ENCODE measurements at places on chromosomes 7 and 10.

- DNase-seq = no peak
These were observed 32.5 kb upstream of the VWDE start for GRCh38 chr7:12436126-12436525.

- DNase-seq = no peak
These were observed 146.9 kb upstream of the ANK3 start for GRCh38 chr10:60536529-60537114.

GRCh38 chr10:104049504-104050250 lies 36.0 kb downstream of the COL17A1 start:
- no peak for DNase-seq

DNA sequence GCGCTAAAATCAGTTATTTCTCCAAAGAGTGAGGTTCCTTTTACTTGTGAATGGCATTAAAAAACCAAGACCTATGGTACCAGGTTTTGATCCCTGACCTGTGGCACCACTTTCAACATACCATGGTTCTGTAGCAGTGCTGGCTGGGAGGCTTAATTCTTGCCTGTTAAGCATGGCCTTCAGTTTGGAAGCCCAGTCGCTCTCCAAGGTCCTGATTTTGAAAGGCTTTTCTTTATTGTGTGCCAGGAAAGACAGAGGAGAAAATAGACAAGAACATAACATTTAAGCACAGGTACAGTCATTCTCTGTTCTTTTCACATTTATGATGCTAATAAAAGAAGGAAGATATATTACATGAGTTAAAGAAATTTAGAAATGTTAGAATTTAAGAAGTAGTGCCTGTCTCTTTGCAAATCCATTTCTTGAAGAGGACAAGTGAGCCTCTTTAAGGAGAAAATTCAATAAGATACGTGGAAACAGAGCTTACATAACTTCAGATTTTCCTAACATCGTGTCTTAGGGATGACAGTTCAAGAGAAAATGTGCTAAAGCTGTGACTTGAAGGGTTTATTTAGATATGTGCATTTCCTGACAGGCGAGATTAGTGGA lies 357.6 kb downstream of the DPP6 start:
- DNase-seq = no peak

GRCh38 chr7:88104732-88105131 lies 115.1 kb downstream of the SRI start:
- no peak for DNase-seq

DNA sequence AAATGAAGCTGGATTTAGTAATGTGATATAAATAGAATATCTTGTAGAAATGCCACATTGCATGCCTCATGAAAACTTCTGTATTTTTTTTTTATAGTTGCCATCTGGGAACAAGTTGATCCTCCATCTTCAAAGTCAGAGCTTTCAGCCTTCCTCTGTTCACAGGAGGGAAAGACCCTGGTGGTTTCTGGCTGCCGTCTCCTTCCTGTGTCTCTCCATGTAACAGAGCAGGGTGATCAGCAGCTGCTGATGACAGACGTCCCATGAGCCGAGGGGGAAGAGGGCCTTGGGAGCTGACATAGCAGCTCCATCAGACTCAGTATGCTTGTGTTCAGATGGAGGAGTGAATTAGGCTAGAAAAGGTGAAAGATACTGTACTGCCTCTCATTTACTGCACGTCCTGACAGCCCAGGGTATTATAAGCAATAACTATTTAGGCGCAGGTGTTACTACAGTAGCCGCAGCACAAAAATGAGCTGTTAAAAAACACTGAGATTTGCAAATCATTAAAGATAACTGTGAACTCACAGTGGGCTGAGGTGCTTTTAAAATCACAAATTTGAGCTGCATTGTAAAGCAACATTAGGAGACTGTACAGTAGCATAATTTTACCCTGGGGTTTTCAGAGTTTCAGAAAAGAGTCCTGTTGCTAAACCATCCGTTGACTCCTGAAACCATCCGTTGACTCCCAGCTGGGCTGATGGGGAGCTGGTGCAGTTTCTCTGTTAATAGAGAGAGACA lies 103.3 kb downstream of the CFAP58 start:
- DNase-seq = no peak

DNA sequence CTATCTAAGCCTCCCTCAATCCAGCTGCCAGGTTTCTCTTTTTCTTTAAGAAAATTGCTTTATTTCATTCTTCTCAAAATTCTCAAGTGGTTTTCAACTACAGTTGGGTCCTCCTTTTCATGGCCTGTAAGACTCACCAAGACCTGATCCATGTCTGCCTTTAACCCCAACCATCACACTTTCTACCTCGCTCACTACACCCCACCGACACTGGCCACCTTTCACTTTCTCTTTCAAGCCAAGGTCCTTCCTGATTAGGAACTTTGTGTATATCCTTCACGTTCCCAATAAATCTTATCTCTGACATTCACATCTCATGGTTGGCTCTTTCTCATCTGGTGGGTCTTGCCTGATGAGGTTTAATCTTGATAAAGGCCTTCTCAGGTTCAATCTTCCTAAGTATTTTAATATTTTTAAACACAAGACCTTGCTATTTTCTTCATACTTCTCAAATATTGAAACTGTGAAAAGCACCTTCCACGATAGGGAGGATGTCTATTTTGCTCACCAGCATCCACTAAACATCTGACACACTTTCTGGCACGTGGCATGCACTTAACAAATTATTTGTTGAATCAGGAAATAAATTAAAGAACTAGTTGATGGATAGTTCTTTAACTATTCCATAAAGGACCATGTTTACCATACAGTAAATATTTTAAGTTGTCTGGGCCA lies 624.8 kb downstream of the GRID1 start:
- DNase-seq = peak; percentile 14

DNA sequence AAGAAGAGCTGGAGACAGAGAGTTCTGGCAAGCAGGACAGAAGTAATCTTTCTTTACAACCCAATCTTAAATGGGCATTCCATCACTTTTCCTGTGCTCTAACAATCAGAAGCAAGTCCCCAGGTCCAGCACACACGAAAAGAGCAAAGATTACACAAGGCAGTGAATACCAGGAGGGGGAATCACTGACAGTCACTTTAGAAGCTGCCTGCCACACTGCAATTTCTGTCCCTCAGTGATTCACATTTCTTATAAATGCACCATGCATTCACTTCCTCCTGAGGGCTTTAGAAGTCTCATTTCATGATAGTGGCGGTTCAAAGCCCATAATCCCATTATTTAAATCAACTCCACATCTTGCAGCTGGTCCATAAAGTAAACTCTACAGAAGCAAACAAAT lies 362.5 kb downstream of the POM121L12 start:
- DNase-seq = no peak

GRCh38 chr10:71229726-71230655 lies 17.6 kb downstream of the UNC5B start:
- no peak for DNase-seq

DNA sequence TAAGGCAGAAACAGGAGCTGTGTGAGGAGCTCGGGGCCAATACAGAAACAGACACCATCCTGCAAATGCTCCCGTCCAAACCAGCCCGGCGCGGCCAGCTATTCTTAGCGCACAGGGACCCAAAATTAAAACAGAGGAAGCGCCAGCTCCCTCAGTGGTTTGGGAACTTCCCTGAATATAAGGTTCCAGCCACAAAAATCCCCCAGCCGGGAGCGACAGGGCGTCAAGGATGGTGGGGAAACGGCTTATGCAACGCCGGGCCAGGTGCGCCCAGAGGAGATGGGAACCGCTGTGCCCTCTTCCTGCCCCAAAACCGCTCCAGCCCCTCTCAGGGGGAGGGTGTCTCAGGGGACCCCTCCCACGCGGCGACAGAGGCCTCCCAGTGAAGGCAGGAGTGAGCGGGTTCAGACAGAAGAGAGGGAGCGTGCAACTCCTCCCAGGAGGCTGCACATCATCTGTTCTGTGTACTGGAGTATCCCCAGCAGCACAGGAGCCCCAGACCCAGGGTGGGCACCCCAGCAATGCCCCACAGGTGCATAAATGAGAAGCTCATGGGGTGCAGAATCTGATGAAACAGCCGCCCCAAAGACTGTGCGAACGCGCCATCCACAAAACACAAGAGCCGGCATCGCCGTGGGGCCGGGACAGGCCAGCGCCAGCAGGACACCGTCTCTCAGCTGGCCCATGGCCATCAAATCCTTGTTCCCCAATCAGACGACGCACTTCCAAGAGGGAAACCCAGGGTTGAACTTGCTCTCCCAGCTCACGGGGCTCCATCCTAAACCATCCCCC lies 73.9 kb upstream of the PDGFA start:
- DNase-seq = peak; percentile 75

GRCh38 chr7:42233171-42233570 lies 3.8 kb downstream of the GLI3 start:
- DNase-seq = no peak

GRCh38 chr10:21011433-21012018 lies 114.4 kb upstream of the NEBL start:
- no peak for DNase-seq

- DNase-seq = no peak
These were observed 1.4 kb downstream of the MRPS33 start for GRCh38 chr7:141013345-141013715.

GRCh38 chr10:3065622-3066021 lies 1.7 kb upstream of the PFKP start:
- DNase-seq = no peak

DNA sequence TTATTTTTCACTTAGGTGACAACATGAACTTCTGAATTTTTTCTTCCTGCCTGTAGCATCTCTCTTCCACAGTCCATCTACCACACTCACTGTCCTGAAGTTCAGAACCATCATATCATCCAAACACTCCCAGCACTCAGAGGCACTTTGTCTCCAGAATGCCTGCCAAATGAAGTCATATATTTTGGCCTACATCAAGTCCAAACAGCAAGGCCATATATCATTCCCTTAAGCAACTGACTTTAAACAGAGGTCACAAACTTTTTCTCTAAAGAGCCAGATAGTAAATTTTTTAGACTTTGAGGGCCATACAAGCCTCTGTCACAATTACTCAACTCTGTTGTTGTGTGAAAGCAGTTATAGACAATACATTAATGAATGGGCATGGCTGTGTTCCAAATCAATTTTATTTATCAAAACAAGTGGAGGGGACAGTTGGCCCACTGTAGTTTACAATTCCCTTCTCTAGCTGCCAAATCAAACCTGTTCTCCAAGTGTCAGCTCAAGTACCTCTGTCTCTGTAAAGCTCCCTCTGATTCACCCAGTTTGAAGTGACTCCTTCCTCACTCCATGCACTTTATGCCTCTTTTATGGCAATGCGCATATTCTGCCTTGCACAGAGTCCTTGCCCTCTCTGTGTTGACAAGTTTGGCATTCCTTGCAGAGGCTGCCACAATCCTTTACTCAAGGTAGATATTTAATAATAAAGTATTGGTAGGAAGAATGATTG lies 305.7 kb downstream of the FZD1 start:
- no peak for DNase-seq

GRCh38 chr10:71966046-71967004 lies 2.1 kb downstream of the CHST3 start:
- no peak for DNase-seq

- DNase-seq = no peak
These were observed 1076.7 kb upstream of the SORCS1 start for GRCh38 chr10:108241166-108241565.

DNA sequence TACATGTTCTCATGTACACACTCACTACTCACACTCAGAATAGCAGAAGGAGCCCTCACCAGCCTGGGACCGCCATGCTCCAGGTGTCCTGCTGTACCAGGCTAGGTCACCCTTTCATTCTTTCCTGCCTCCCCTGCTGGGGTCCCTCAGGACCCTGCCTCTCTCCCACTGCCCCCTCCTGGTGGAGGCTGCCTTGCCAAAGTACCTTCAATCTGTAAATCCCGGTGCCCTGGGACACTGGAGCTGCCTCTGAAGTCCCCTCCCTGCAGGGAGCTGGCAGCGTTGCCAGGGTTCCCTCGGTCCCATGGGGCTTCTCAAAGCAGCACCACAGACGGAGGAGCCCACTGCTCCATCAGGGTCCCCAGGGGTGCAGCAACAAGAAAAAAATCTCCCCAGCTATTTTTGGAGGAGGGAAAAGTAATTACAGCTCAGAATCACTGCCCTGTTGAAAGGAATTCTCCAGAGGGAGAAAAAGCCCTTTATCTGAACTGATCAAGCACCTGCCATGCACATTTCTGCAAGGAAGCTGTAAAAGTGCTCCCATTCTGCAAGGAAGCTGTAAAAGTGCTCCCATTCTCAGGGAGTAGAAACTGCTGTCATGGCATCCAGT lies 259.9 kb downstream of the PTPRN2 start:
- DNase-seq = no peak

- DNase-seq = no peak
These were observed 22.1 kb downstream of the CFAP46 start for GRCh38 chr10:132920101-132920925.

DNA sequence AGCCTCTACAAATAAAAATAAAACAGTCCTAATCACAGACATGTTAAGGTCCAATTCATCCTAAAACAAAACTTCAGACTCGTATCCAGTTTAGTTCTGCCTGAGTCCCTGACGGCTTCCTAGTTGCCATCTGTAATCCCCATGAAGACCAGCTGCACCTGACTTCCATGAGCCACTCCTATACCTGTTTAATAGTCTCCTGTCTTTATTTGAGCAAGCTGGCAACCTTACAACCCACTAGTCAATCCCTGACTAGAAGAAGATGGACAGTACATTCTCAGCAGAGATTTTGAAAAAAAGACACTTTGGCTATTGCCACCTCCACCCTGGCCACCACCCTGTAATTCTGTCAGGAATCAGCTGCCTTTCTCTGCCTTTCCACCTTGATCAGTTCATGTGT lies 197.7 kb downstream of the HIBADH start:
- no peak for DNase-seq

GRCh38 chr10:17905491-17905890 lies 46.2 kb upstream of the SLC39A12 start:
- no peak for DNase-seq

- DNase-seq = no peak
These were observed 17.7 kb downstream of the KLLN start for GRCh38 chr10:87845624-87845998.

DNA sequence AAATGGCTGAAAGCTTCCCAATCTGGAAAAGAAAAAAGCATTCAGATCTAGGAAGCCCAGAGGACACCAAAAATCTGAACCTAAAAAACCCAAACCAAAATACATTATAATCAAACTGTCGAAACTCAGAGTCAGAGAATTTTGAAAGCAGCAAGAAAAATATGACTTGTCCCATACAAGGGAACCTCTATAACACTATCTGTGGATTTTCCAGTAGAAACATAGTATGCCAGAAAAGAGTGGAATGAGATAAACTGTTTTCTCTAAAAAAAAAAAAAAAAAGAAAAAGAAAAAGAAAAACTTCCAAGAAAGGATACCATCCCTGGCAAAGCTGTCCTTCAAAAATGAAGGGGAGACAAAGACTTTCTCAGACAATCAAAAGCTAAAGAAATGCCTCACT lies 179.0 kb downstream of the POM121L12 start:
- no peak for DNase-seq

GRCh38 chr10:48655411-48656240 lies 29.0 kb upstream of the WDFY4 start:
- no peak for DNase-seq

- DNase-seq = no peak
These were observed 44.5 kb upstream of the AGR3 start for GRCh38 chr7:16926283-16926682.

- no peak for DNase-seq
These were observed 266.0 kb downstream of the BBS9 start for GRCh38 chr7:33395340-33395739.
